Right forelimb (tissue), 1 donor: ENCODE measurements at places on chromosomes 5 and 9.

DNA sequence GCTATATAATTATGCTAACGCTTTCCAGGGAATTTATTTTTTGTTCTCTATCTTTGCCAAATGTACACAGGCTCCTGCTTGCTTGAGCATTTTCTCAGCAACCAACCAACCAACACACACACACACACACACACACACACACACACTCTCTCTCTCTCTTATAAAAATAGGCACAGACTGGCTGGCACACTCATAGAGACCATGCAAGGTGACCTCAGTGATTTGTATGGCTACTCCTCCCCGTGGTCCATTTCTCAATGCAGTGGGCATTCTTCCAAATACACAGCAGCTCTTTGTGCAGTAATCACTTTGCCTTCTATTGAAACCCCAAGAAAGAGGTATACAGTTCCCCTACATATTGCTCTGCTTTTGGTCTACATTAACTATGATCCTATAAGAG lies 416.0 kb downstream of the MAN2A1 start:
- DNase-seq: no peak

GRCh38 chr5:75202935-75203334 lies 33.7 kb downstream of the ANKRD31 start:
- no peak for DNase-seq

DNA sequence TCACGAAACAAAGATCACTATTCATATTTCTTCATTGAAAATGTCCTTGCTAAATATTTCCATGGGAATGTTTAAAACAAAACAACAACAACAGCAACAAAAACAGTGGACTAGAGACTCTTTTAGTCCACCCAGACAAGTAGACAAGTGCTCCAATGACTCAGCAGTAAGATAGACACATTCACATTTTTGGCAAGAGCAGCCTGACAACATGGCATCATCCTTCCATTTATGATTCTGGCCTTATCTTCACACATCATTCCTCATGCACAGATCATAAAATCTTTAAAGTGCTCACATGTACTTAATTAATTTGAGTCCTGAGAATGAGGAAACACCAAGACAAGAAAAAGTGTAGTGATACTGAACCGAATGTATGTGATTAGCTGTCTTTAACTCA lies 132.6 kb upstream of the PDE4D start:
- no peak for DNase-seq

- no peak for DNase-seq
Observed at GRCh38 chr9:133619791-133620190, 10.6 kb upstream of the FAM163B start.

DNA sequence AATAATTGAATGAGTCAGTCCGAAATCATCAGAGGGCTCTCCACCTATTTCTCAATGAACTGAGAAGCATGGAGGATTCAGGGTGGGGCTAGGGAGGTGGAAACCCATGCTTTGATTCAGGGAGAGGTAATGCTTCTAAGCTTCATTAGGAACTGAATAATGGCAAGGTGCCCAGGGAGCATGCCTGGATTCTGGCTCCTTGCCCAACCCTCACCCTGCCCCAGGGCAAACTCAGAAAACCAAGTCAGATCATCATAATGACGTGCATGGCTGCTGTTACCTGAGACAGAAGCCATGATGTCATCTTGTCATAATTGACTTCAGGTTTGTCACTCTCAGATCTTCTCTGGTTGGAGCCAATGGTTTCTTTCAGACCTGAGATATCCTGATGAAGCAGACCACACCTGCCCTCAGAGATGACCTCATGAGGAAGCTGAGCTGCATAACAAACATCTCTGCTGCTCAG lies 199.6 kb downstream of the SYK start:
- DNase-seq: no peak

DNA sequence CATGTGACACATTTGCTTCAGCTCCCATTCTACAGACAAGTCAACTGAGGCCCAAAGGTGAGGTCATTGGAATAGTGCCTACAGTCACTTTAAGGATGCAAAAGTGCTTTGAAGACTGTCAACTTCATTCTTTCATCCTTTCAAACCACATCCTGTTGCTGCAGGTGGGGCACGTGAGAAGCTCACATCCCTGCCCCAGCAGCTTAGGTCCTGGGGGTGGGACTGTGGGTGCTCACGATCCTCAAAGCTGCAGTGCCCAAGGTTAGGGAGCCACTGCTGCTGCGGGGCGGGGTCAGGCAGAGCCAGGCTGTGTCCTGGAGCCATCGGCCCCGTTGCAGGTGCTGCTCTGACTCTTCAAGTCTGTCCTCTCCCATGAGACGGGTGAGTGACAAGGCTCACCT lies 57.9 kb upstream of the IER5L start:
- DNase-seq: no peak

DNA sequence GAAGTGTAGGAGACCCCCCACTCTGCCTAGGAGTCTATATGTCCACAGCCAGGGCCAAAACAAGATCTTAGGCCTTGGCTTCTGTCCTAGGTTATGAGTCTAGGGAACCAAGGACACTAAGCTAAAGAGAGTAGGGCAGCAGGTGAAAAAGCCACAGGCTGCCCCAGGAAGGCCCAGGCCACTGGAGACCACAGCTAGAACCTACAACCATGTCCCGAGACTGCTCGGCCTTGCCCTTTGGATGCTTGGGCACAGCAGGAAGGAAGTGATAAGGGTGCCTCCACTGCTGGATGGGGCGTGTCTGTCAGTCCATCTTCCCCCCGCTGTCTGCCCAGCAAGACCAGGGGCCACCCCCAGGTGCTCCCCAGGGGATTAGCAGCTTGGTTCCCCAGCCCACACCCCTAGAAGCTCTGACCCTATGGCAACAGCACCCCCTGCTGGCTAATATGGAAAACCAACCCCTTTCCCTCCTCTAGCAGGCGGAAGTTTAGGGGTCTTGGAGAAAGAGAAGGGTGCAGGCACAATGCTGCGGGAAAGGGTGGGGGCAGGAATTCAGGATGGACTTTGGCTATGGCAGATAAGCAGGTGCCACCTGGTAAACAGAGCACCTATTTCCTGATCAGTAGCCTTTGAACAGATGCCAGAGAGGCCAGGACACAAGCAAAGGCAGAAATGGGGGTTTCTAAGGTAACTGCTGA lies 10.5 kb upstream of the IRF1 start:
- no peak for DNase-seq

DNA sequence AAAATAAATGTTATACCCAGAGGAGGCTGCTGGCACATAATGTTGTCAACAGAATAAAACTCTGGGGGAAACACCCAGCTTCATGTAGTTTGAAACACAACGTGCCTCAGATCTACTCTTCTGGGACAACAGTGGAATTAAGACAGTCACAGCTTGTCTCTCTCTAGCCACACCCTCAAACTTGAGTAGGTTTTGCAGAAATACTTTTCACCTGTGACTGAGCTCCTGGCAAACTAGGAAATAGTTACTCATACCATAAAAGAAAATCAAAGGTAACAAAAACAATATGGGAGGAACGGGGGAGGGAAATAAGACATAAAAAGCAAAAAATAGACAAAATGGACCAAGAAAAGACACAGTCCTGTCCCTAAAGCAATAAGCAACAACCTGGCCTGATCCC lies 14.4 kb downstream of the ELAVL2 start:
- DNase-seq: no peak

DNA sequence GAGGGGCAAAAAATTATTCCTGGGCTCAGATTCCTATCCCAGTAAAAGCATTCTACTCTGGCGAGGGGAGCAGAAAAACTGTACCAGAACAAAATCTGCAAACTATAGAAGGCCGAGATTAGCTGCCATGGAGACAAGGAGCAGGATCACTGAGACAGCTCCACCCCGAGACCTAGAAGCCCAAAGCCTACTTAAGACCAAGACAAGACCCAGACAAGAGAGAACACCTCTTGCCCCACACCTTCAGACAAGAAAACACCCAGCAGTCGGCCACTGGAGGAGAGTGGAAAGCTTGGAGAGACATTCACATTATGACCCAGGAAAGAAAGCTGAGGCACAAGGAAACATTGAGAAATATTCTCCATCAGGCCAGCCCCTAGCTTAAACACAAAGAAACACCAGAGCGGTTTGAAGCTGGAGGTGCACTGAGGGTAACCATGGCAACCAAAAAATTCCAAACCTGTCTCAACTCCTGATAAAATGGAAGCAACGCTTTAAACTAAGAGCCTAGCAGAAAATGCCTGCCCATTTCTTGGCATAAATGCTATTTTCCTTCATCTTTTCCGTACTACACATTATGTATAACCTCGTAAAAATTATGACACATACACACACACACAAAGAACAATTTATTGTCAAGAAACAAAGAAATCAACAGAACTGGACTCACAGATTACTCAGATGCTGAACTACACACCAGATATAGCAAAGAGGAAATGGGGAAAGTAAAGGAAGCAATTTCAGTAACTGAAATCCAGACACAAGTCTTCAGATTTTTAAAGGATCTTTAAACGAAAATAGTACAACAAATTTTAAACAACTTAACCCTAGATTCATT lies 53.8 kb upstream of the FTMT start:
- DNase-seq: no peak

DNA sequence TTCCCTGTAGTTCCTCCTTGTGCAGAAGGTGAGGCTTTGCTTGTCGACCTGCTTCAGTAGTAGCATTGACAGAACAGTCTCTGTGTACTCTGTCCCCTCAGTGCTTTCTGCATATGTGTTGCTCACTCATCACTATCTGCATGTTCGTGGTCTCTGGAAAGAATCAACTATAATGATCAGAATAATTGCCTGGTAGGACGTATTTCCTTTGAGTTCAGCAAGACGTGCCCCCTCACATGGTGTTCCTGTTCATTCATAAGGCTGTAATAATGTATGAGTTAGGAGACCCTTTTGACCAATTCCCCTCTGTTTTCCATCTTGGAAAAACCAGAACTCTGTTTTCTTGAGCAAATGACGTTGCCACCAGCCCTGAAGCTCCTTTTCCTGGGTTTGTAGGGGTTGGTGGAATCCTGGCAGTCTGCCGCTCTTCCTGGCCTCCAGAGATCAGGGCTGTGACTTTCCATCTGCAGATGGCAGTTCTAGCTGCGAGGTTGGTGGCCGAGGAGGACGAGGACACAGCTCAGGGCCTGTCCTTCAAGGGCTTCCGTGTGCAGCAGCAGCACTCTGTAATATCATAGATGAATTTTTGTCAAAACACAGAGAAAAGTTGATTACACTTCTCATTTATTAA lies 61.9 kb downstream of the EXOSC2 start:
- no peak for DNase-seq

DNA sequence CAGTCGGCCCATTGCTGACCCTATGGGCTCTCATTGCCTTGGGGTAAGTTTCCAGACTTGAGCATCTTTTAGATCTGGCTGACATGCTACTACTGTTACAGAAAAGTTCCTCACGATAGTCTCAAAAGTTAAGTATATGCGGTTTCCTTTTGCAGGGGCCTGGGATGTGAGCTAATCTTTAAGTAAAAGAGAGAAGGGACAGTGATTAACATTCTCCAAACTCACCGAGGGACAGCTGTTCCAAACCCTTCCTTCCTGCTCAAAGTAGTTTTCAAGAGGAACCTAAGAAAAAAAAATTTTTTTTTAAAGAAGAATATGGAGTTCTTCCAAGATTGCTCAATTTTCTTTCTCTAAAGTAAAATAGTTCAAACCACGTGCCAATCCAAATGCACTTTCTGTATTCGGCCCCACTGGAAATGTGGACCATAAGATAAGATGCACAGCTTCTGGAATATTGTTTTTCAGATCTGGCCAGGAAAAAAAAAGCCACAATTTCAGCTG lies 168.0 kb upstream of the SPRY4 start:
- DNase-seq: no peak

DNA sequence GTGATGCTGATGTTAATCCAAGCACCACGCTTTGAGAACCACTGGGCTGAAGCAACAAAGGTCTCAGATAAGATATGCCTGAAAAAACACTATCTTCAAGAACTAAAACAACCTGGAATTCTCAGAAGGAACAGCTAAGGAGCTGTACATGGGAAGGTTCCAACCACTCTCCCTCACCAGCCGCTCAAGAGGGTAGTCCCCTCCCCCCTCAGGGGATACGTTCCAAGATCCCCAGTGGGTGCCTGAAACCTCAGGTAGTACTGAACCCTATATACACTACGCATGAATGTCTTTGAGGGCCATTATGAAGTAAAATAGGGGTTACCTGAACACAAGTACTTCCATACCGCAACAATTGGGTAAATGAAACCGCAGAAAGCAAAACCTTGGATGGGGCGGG lies 1.9 kb downstream of the BOD1 start:
- DNase-seq: no peak

DNA sequence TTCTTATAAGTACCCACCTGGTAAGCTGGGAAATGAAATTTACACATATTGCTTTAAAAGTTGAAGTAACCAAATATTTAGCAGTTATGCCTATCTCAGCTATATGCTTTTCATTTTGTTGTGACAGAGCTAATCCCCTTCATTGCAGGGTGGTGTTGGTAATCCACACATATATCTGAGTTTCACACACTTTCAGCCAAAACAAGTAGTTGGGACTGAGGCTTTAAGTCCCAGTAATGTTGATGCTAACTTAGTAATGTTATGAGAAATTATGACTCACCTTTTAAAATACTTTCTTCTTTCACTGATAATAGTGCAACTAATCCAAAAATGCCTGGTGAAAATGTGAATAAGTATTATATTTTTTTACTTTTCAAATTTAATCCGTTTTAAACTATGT lies 19.2 kb upstream of the RICTOR start:
- no peak for DNase-seq

GRCh38 chr9:2506321-2506720 lies 115.3 kb upstream of the VLDLR start:
- DNase-seq: no peak

- no peak for DNase-seq
Observed at GRCh38 chr5:59268756-59269415, 624.6 kb downstream of the PDE4D start.

DNA sequence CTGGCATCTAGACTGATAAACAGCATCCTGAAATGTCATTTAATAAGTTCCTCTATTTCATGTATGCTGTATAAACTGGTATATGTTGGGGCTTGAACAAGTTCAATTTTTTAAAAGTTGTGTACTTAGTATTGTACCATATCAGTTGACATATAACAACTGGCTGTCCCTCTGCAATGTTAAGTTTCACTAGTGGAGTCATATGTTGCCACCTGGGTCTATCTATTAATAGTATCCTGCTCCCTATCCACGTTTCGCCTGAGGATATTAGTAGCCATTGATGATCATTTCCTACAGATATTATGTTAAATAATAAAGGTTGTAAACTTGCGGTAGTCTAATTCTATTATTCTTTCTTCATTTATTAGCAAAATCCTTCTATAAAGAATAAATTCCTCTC lies 177.6 kb downstream of the RFX3 start:
- DNase-seq: no peak

- DNase-seq: no peak
Observed at GRCh38 chr5:177300236-177300880, 3.2 kb downstream of the RAB24 start.

DNA sequence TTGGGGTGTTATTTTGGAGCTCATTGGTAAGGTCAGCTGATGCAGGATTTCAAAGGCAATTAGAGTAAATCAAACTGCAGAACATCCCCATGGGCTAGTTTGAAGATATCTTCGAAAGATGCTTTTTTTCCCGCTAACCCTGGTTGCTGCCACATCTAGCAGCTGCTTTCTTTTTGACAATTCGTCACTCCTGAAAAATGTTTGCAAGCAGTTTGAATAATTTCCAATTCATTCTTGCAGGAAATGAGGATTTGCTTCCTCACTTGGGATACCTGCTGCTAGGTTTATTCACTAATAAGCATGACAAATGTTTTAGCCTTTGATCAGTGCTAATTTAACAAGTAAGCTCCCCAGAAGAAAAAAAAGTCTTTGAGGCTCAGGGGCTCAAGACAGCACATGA lies 649.6 kb upstream of the RORB start:
- DNase-seq: no peak

- no peak for DNase-seq
Observed at GRCh38 chr5:36045895-36046294, 20.8 kb downstream of the UGT3A2 start.
